ENCODE measurements at places on chromosomes 4 and X.

GRCh38 chr4:184453365-184454160 is 20.8 kb downstream of the IRF2 start:
- no peak for DNase-seq

GRCh38 chr4:177047851-177048174 is 255.1 kb upstream of the VEGFC start:
- no peak for DNase-seq

- DNase-seq: no peak
Observed at GRCh38 chrX:151402719-151403390, 5.8 kb downstream of the VMA21 start.

DNA sequence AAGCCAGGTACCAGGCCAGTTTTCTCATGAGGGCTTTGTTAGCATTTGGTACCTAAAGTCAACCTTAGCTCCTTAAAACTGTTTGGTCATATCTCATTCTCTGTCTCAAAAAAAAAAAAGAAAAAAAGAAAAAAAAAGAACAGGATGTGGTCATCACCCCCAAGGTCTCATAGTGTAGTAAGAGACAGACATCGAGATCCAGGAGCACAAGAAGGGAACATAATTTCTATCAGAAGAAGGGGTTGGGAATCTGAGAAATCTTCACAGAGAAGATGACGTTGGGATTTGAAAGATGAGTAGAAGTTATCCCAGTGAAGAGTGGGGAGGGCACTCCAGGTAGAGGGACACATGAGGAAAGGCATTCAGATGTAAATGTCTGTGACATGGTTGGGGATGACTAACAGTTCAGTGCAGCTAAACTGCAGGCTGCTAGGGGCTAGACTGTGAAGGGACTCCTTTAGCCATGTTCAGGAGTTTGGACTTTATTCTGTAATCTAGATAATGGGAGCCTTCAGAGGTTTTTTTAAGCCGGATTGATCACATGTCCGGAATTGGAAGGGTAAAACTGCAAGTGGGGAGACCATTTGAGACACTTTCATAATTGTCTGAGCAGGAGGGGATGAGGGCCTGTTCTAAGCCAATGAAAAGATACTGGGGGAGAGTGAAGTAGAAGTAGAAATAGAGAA is 26.9 kb upstream of the GJB1 start:
- DNase-seq: no peak

DNA sequence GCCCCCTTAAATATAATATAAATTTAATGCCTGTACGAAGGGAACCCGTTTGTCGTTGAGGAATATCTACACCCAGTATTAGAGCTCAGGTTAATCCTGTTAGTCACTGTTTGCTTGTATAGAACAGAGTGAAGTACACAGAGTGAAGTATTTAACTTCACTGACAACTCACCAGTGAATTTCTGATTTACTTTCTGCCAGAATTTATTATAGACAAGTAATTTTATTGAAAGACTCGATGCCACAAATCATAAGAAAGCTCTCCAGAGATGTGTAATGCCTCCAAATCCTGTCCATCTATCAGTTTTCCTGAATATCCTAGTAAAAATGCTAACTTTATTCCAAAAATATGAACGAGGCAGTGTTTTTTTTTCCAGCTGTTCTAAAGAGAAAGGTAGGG is 1.6 kb downstream of the GAB1 start:
- peak; percentile 54 for DNase-seq

DNA sequence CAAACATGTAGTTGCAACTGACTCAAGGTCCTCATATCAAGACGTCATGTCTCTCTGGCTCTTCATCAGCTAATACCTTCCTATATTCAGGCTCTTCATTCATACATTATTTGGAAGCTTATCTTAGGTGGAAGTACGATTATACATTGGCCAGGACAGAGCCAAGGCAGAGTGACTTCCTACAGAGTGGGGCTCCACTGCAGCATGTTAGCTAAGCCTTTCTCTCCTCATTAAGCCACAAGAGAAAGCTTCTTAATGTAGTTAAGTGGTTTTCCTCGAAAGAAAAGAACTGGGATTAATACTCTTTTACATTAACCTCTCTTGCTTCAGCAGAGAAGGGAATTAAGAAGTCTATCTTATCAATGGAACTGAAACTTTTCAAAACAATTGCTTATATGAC is 15.0 kb downstream of the C4orf33 start:
- DNase-seq: peak; percentile 89

DNA sequence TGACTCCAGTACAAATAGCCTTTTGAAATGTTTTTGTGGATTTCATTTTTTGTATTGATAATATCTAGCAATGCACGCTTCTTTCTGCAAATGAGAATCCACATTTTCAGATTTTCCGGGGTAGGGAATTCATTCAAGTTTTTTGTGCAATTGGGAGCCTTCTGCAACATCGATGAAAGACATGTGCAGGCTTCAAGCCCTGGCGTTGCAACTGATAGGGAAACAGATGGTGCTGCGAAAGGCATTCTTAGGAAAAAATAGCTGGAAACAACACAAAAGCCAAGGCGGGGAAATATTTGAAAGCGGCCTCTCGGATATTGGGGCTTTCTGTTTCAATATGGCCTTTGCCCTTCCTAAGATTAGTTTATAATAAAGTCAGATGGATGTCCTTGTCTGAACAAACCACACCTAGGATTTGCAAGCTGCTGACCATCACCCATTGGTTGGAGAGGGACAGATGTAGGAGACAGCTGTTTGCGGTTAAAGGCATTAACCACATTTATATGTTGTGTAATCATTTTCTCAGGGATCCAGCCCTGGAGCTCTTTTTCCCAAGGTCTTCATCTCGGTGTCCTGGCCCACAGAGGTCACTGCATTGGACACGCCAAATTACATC is 136.5 kb downstream of the PRKX start:
- DNase-seq: peak; percentile 33

GRCh38 chrX:12901486-12901885 is 4.9 kb upstream of the TLR8 start:
- peak; percentile 68 for DNase-seq

DNA sequence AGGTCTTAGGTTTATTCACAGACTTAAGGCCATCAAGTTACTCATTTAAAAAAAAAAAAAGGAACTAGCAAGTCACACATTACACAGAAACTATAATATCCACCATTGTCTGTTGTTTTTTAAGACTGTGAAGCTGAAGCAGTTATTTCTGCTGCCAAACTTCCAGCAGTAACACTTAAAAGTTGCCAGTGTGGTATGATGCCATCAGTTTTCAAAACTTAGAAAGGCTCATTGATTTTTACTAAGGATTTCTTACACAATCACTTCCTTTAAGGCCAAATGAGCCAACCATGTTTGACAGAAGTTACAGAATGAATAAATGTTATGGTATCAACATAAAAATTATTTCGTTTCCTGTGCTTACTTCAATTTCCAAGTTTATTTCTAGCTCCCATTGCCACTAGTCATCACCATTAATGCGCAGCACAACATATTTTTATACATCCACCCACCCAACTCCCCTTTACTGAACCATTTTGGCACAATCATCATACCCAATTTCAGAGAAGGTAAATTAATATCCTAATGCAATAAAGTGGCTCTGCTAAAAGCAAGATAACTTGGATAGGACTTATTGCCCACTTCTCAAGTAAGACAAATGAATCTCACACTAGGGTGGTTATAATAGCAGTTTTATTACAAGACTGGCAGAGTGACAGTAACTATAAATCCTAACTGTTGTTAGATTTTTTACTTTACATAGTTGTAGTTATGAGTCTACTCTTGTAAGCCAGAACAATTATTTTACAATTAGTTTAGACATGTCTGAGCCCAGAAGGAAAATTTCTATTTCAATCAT is 13.1 kb downstream of the PDGFC start:
- no peak for DNase-seq

- DNase-seq: no peak
Observed at GRCh38 chr4:137514406-137515111, 17.7 kb downstream of the PCDH18 start.

DNA sequence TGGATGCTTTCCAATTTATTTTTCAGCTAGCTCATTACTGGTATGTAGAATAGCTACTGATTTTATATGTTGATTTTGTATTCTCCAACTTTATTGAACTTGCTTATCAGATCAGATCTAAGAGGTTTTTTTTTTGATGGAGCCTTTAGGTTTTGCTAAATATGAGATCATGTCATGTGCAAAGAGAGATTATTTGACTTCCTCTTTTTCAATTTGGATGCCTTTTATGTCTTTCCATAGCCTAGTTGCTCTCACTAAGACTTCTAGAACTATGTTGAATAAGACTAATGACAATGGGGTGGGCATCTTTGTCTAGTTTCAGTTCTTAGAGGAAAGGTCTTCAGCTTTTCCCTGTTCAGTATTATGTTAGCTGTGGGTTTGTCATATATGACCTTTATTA is 11.7 kb downstream of the MAGEE1 start:
- DNase-seq: no peak

- no peak for DNase-seq
Observed at GRCh38 chr4:40804598-40804997, 54.8 kb downstream of the NSUN7 start.

DNA sequence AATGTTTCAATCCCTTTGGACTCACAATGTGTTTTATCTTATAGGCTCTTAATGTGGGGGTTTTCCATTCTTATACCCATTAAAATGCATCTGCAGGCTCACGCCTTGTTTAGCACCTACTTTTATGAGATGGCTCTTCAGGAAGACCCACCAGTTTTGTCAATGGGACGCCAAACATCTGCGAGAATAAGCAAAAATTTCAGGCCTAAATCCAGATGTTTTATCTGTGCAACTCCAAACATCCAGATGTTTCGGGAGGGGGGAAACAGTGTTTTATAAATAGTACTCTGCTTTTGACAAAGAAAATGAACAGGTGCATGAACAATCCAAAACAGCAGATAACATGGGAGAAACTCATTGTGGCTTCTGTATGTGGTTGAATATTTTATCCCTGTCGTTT is 342.8 kb downstream of the DHX15 start:
- DNase-seq: no peak

- no peak for DNase-seq
Observed at GRCh38 chr4:87179751-87180150, 40.7 kb downstream of the KLHL8 start.

- DNase-seq: no peak
Observed at GRCh38 chr4:54152846-54153600, 53.1 kb downstream of the GSX2 start.

- peak; percentile 85 for DNase-seq
Observed at GRCh38 chrX:50579955-50580354, 109.3 kb upstream of the DGKK start.

DNA sequence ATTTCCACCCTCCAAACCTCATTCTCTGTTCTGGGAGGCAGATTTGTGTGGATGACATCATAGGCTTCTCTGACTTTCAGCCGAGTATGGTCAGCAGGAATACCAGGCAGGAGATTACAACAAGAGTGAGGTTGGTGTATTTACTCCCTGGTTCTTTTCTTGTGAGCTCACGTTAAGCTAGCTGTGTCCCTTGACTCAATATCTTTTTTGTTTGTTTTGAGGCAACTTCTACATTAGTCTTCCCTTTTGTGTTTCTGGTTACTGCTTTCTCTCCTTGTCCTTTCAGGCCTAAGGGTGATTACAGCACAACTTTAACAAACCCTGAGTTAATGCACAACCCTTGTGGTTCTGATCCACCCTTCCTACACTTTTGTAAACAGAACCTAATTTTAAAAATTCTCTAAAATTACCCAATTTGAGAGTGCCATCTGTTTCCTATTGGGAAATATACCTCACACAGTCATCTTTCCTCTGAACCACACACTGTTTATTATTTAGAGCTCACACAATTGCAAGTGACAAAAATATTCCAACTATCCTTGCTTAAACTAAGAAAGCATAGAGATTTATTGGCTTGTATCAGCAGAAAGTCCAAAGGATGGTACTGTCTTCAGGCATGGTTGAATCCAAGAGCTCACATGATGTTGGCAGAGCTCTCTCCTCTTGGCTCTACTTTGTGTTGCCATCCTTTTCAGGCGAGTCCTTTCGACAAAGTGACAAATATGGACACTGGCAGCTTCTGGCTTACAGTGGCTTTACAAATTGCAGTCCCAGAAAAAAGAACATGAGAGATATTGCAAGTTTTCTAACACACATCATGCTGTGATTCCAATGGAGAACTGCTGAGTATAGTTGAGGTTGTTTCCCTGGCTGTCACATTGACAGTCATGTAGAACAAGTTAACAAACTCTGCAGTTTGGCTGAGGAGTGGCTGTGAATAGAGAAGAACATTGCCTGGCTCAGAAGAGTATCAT is 150.5 kb upstream of the DDIT4L start:
- DNase-seq: no peak

- no peak for DNase-seq
Observed at GRCh38 chr4:101835121-101835904, 44.8 kb downstream of the BANK1 start.

GRCh38 chrX:28901637-28902036 is 314.4 kb downstream of the IL1RAPL1 start:
- no peak for DNase-seq

- DNase-seq: no peak
Observed at GRCh38 chr4:23117826-23118225, 425.1 kb downstream of the GBA3 start.

- DNase-seq: no peak
Observed at GRCh38 chrX:131739823-131740222, 195.9 kb downstream of the OR13H1 start.

DNA sequence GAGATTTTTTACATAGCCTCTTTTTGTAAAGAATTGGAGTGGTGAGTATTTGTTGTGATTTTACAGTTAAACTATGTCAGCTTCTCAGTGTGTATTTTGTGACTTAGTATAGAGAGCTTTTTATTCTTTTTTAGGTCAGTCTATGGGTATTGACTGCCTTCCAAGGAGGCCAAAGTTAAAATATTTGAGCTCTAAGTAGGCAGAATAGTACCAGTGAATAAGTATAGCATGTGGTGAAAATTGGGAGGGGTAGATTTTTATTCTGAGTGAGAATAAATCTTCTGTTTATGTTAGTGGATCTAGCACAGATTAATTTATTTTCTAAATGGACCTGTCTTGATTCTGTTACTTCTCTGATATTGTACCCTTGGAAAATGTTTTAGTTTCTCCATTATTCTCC is 37.5 kb downstream of the HERC3 start:
- DNase-seq: no peak

DNA sequence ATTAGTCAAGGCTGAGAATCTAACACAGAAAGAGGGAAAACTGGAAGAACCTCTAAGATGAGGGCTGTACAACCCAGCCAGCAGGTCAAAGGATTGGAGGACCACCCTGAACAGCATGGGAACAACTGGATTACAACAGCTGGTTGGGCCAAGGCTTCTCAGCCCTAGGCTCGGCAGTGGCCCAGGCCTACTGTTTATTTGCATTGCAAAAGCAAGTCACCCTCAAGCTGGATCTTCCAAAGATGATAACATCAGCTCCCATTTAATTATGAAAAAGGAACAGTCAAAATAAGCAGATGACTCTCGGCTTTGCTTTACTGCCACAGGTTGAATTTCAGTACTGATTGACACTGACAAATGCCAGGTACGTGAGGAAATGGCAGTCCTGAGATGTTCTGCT is 61.8 kb downstream of the GPC3 start:
- no peak for DNase-seq

DNA sequence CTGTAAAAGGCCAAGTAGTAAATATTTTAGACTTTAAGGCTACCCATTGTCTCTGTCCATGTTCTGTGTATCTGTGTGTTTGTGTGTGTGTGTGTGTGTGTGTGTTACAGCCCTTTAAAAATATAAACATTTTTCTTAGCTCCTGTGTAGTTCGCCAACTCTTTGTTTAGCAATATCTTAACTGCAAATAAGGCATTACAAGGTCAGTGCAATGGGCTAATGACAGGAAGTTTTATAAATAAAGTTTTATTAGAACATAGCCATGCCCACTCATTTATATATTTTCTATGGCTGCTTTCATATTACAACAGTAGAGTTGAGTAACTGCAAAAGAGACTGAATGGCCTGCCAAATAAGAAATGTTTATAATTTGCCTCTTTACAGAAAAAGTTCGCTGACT is 5.9 kb upstream of the SLC7A11 start:
- no peak for DNase-seq
